Sigmoid colon (tissue), 7 donors: ENCODE measurements at places on chromosomes 1 and 21. TPM values are rescaled to one million over a fixed set of nuclear protein-coding genes. Genes with fewer than 3 reads are reported as not detected.

DNA sequence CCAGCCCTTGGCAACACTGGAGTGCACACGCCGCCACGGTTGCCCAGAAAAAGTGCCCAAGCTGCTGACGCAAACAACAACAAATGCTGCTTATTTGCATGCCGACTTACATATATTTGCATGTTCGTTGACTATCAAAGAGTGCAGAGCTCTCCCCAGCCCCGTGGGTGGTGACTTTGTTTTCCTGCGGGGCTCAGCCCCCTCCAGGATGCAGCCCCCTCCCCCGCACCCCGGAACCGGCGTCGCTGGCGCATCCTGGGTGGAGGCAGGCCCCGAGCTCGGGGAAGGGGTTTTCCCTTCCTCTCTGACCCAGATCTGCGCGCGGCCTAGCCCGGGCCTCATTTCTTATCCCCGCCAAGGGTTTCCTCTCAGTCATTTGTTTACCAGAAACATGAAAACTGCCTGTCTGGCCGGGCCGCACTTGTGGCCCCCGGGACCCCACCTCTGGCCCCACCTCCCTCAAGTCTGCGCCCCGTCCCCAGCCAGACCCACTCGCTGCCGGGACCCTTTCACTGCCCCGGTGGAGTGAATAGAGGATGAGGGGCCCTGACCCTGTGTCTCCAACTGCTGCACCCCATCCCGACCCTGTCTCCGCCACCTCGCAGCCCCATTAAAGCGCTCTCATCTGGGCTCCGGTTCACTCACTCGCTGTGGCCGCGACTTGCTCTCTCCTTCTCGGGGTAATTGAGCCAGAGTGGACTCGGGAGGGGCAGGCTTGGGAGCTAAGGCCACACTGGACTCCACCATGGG lies 5.5 kb downstream of the TNFRSF25 start:
- no peak overlapping the region for H3K4me3 ChIP-seq
- no peaks in the 10 kb centered on the region for H3K36me3 ChIP-seq
- DNase-seq = no peak
- H3K27ac ChIP-seq = no peak overlapping the region

DNA sequence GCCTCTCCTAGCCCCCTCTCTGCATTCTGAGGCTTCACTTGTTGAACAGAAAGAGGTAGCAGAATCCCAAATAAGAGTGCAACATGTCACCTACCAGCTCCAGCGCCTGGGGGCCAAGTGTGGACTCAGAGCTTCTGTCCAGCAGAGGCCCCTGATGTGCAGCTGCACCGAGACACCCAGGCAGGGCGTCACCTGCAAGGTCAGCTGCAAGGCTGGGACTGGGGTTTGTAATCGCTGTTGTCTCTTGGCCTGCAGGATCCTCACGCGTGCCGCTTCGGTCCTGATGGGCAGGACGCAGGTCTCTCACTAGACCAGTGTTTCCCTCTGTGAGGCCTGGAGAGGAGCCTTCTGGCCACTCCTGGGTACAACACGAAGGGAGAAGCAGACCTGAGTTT lies 4.3 kb upstream of the SLX9 start:
- H3K36me3 ChIP-seq = no peaks in the 10 kb centered on the region
- peaks cover 33% of the 10 kb centered on the region for H3K4me1 ChIP-seq
- peaks cover 10% of the 10 kb centered on the region for H3K27me3 ChIP-seq
- no peak for DNase-seq
- H3K27ac ChIP-seq = no peak overlapping the region

TCEA3 gene
- 26.9 TPM for total RNA-seq

GRCh38 chr1:51520700-51521248 lies 1.7 kb upstream of the EPS15 start:
- peaks cover 21% of the 10 kb centered on the region for H3K4me1 ChIP-seq
- DNase-seq = no peak
- H3K36me3 ChIP-seq = no peaks in the 10 kb centered on the region
- no peaks in the 10 kb centered on the region for H3K27me3 ChIP-seq

- no peaks in the 10 kb centered on the region for H3K36me3 ChIP-seq
- no peak overlapping the region for H3K27ac ChIP-seq
- H3K27me3 ChIP-seq = peaks cover 6% of the 10 kb centered on the region
- no peak for DNase-seq
- H3K4me1 ChIP-seq = peaks cover 7% of the 10 kb centered on the region
- H3K4me3 ChIP-seq = no peak overlapping the region
Observed at GRCh38 chr1:111269825-111270406, 20.7 kb upstream of the CHIA start.

GRCh38 chr1:72357411-72357810 lies 75.1 kb upstream of the NEGR1 start:
- H3K4me1 ChIP-seq = no peaks in the 10 kb centered on the region
- no peak overlapping the region for H3K27ac ChIP-seq
- DNase-seq = no peak
- no peak overlapping the region for H3K4me3 ChIP-seq

DNA sequence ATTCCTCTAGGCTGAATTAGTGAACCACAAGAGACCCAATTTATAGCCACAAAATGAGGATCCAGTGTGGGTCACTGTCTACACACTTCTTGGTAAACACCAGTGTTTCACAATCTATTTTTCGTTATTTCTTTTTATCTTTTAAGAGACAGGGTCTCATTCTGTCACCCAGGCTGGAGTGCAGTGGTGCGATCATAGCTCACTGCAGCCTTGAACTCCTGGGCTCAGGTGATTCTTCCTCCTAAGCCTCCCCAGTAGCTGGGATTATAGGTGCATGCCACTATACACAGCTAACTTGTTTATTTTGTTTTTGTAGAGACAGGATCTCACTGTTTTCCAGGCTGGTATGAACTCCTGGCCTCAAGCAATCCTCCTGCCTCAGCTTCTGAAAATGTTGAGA lies 29.3 kb upstream of the SLC45A3 start:
- H3K27ac ChIP-seq = no peak overlapping the region
- no peak overlapping the region for H3K4me3 ChIP-seq
- no peaks in the 10 kb centered on the region for H3K27me3 ChIP-seq
- DNase-seq = no peak
- H3K4me1 ChIP-seq = no peaks in the 10 kb centered on the region

- H3K4me1 ChIP-seq = peaks cover 4% of the 10 kb centered on the region
- H3K4me3 ChIP-seq = no peak overlapping the region
- no peaks in the 10 kb centered on the region for H3K36me3 ChIP-seq
- no peak overlapping the region for H3K27ac ChIP-seq
- no peak for DNase-seq
- no peaks in the 10 kb centered on the region for H3K27me3 ChIP-seq
Observed at GRCh38 chr1:173418107-173418985, 58.8 kb upstream of the PRDX6 start.
